ENCODE measurements at places on chromosomes 12 and 14.

DNA sequence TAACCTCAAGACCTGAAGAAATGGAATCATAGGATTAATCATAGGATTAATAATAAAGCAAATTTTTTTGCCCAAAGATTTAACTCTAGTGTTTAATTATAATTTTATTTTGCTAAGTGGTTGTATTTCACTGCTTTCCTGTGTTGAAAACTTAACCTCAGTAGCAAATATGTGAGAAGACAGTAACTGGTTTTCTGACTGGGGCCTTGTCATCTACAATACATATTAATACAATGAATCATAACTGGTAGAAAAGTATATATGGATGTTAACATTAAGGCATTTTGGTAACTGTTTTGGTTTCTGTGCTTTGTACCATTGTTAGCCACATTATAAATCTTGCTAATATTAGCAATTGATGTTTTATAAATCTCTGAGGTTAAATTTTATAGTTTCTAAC lies 92.2 kb downstream of the ACSS3 start:
- DNase-seq = no peak

- no peak for DNase-seq
Observed at GRCh38 chr14:77682158-77682553, 25.7 kb downstream of the ALKBH1 start.

DNA sequence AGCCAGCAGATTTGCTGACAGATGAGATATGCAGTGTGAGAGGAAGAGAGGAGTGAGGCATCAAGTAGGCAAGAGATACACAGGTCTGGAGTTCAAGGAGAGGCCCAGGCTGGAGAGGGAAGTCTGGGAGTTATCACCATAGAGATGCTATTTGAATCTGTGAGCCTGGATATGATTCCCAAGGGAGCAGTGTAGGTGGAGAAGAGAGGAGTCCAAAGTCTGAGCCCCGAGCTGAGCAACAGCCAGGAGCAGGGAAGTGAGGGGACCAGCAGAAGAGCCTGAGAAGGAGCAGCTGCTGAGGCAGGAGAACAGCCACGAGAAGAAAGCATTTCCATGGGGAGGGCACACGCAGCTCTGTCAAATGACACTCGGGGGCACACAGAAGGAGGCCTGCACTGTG lies 20.2 kb upstream of the NXPH4 start:
- no peak for DNase-seq

- DNase-seq = no peak
Observed at GRCh38 chr12:40222247-40222646, 2.5 kb upstream of the LRRK2 start.

DNA sequence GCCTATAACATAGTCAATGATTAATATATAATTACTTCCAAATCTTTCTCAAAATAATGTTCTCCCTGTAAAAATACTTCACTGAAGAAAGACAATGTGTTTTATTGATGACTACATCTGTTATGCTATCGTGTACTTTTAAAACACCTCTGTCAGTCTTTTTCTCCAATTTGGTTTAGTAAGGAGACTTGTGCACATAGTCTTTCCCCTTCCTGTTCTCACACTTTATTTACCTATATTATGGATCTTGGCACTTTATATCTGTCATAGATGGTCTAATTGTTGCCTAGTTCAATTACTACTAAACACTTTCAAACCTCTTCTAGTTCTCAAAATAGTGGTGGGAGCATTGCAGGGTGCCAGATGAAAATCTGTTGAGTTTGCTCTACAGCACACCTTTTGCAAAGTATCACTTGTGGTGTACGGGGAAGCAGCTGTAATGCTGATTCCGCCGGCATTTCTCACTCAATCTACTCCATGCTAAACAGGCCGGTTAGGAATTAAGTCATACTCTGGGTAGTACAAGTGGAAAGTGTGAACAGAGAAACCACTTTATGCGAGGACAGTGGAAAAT lies 1.1 kb upstream of the INSM2 start:
- DNase-seq = no peak

GRCh38 chr12:69916544-69917235 lies 91.7 kb downstream of the MYRFL start:
- no peak for DNase-seq

DNA sequence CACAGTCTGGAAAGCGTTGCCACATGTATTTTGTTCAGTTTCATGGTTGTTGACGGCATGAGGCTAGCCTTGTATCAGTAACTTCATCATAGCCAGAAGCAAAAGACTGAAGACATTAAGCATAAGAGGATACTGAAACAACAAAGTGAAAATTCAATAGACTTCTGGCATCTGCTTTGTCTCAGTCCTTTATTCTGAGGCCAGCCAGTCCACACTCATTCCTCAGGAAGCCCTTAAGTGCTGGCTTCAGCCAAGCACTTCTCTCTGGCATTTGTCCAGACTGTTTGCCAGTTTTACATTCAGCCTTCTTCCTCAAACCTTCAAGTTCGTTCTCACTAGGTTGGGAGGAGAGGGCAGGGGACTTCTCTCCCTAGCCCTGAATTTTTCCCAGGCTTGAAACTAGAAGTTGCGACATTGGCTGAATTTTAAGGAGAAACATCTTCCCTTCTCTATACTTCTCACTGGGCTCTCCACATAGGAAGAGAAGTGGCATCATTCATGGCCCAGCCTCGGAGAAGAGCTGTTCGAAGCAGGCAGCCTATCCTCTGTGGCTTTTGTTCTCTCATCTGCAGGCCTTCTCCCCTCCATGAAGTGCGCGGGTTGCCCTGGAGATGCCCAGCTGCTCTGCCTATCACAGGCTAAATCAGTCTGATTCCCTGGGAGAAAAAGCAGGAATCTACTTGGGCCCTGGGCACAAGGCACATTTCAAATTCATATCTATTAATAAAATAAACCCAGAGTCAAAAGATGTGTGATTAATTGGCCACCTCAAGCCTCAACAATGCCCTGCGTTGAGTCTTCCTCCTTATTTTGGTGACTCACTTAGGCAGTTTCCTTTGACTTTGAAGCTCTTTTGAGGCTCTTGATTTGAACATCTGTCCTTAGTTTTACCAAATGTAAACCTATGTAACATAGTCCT lies 130.9 kb upstream of the PLEKHA5 start:
- DNase-seq = peak; percentile 47

DNA sequence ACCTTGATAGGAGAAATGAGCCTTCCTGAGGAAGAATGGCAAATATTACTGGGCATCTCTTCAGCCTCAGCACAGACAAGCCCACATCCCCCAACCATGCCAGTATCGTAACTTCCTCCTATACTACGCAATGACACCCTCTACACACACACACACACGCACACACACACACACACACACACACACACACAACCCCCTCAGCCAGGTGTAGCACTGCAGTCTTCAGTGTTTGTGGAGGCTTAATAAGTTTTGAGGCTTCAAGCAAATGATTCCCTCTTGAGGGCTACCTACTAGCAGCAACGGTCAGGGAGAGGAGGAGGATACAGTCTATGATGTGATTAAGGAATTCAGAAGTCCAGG lies 1.6 kb downstream of the DGKA start:
- DNase-seq = no peak

DNA sequence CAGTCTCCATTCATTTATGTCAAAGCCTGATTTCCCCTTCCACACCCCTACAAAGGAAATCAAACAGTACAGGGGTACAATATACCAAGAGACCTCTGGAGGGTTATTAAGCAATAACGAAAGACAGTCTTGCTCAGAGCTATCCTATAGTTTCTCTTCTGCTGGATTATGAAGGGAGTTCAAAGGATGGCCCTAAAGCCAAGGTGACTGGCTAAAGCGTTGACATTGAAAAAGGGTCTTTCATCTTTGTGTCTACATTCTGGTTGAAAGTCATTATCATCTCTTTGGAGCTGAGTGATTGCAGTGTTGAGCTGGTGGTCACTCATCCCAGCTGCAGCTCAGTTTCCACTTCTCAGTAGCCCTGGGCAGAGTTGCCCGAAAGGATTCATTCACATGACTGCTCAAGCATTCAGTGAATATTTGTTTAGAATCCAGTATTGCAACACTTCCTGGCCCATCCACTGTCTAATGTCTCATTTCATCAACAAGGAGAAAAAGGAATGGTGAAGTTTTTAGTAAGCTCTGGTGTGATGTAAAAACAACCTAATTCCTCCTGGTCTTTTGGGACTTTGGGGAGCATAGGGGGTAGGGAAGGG lies 19.2 kb upstream of the TBX5 start:
- DNase-seq = no peak
